H1 (cell line): ENCODE measurements at places on chromosomes 6 and 20. TPM values are rescaled to one million over a fixed set of nuclear protein-coding genes. Genes with fewer than 3 reads are reported as not detected.

DNA sequence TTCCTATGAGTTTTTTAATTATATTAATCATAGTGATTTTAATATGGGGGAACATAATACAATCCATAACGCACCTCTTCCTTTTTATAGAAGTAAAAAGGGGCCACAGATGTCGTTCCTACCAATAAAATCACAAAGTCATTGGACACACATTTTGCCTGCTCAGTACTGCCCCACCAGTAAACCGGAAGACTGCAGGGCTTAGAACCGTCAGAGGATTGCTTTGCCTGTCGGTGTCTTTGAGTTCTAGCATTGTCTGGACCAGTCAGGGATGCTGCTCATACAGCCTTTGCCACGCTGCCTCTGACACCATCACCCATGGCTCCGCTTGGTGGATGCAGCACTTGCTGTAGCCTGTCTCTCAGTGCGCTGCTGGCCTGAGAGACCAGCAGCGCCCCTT lies 853.6 kb downstream of the C6orf118 start:
- no peaks in the 10 kb centered on the region for H3K4me1 ChIP-seq
- no peak overlapping the region for H3K27ac ChIP-seq
- H3K27me3 ChIP-seq = no peaks in the 10 kb centered on the region
- H3K36me3 ChIP-seq = no peaks in the 10 kb centered on the region

The PTK6 gene
- 0.12 and 0.30 TPM in 2 replicates for polyA plus RNA-seq

GRCh38 chr6:40973304-40973703 lies 65.7 kb downstream of the UNC5CL start:
- H3K4me1 ChIP-seq = no peaks in the 10 kb centered on the region
- H3K27ac ChIP-seq = no peak overlapping the region
- no peak for DNase-seq
- no peak overlapping the region for H3K4me3 ChIP-seq
- H3K36me3 ChIP-seq = no peaks in the 10 kb centered on the region

The ULBP2 gene
- polyA plus RNA-seq = 0.05 TPM in 1 of 2 replicates, not detected in the other

The HEY2 gene
- 9.1 and 12.6 TPM in 2 replicates for polyA plus RNA-seq

- H3K36me3 ChIP-seq = no peaks in the 10 kb centered on the region
- H3K4me3 ChIP-seq = peak overlapping the region; percentile 14; the same call in 1 of the 2 replicates
- H3K27ac ChIP-seq = no peak overlapping the region
- peak; percentile 33 for DNase-seq
These were observed 94.0 kb downstream of the CD83 start for GRCh38 chr6:14211562-14211942.

- no peak overlapping the region for H3K4me3 ChIP-seq
- no peak overlapping the region for H3K27ac ChIP-seq
These were observed 68.8 kb downstream of the TMEM170B start for GRCh38 chr6:11606332-11606731.
